Skin of body (tissue), 3 donors: ENCODE measurements at places on chromosomes 13 and 19. TPM values are rescaled to one million over a fixed set of nuclear protein-coding genes. Genes with fewer than 3 reads are reported as not detected.

DNA sequence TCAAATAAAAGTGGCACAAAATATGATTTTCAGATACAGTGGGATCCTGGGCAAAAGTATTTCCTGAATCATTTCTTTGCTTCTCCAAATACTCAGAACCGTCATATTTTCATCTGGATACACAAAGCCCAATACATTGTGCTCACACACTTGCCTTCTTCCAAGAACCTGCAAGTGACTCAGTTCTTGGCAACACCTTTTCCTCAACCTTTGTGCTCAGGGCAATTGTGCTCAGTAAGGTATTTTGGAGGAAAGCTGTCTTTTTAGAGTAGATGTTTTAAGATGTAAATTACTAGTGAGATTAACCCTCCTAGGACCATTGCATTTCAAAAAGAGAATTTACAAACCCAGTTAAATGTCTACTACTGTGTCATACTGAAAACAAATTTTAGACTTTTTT is 233.5 kb downstream of the EFNB2 start:
- DNase-seq = no peak

Gene IGFL3
- 5.9 TPM for total RNA-seq

DNA sequence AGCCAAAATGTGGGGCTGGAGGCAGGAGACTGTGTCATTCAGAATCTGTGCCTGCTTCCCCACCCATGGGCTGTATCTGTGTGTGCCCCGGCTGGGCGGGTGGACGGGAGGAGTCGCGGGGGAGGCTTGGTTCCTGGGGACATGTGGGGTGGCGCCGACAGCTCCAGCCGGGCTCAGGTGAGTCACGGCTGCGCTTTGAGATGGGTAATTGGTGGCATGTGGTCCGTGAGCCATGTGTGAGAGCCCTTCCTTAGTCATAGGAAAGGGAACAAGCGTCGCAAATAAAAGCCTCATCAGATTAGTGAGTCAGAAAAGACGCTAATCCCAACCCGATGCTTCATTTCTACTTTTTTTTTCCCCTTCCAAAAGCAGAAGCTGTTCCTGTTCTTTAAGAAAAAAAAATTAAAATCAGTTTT is 118.6 kb upstream of the ZNF536 start:
- peak; percentile 13 for DNase-seq

DNA sequence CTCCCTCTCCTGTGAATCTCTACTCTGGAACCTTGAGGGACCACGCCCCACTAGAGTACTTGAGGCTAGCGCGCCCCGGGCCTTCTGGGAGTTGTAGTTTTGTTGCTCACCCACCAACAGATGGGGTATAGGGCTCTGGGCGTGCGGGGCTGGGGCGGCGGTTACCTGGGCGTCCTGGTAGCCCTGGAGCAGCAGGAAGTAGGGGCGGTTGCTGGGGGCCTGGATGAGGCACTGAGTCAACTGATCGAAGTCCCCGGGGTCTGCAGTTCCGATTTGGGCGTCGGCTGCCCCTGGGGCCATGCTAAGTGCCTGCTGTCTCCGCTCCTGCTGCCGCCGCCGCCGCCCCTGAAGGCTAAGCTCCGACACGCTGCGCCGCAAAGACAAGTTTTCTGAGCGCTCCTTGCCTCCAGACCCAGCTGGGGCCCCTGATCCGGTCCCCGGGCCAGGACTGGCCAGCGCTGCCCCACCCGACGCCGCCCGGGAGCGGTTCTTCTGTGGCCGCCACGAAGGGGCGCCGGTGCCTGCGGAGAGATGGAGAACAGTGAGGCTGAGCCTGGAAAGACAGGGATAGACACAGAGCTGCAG is 5.3 kb downstream of the RASIP1 start:
- no peak for DNase-seq

Gene SAE1
- 55.8 TPM for total RNA-seq

Gene SERP2
- total RNA-seq = 4.5 TPM

GRCh38 chr13:93927431-93927830 is 552.1 kb downstream of the DCT start:
- no peak for DNase-seq

Gene TJP3
- 1.2 TPM for total RNA-seq

Gene GFY
- not detected for total RNA-seq

DNA sequence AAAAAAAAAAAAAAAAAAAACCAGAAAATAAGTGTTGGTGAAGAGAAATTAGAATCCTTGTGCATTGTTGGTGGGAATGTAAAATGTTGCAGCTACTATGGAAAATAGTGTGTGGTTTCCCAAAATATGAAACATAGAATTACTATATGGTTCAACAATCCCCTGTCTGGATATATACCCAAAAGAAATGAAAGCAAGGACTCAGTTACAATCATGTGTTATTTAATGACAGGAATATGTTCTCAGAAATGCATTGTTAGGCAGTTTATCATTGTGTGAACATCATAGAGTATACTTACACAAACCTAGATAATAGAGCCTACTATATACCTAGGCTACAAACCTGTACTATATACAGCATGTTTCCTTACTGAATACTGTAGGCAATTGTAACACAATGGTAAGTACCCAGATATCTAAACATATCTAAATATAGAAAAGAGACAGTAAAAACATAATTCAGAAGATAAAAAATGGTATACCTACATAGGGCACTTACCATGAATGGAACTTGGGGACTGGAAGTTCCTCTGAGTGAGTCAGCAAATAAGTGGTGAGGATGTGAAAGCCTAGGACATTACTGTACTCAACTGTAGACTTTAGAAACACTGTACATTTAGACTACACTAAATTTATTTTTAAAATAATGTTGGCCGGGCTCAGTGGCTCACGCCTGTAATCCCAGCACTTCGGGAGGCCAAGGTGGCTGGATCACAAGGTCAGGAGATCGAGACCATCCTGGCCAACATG is 25.7 kb upstream of the SLC7A1 start:
- no peak for DNase-seq

GRCh38 chr13:45859705-45860104 is 8.2 kb upstream of the SIAH3 start:
- DNase-seq = no peak

Gene A1BG
- total RNA-seq = 5.1 TPM

GRCh38 chr13:73656863-73657262 is 477.3 kb downstream of the KLF12 start:
- DNase-seq = no peak

DNA sequence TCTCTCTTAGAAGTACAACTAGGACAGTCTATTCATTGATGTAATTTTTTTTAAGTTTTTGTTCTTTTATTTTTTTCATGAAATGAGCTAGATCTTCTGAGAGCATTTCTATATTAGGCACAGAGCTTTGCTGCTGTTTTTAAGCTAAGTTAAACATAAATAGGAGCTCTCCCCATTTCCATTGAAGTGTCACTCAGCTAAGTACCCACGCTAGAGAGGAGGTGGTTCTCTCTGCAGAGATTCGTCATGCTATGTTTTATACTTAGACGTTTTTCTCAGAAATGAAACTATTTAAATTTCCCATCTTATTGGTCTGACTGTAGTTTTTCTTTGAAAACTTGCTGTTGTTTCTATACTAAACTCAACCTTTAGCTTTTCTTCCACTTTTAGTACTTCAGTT is 271.5 kb downstream of the PCDH9 start:
- no peak for DNase-seq

Gene PGLYRP1
- 5.3 TPM for total RNA-seq

Gene PTPRH
- total RNA-seq = 0.39 TPM

- no peak for DNase-seq
Observed at GRCh38 chr13:20174656-20175405, 14.0 kb upstream of the GJA3 start.

DNA sequence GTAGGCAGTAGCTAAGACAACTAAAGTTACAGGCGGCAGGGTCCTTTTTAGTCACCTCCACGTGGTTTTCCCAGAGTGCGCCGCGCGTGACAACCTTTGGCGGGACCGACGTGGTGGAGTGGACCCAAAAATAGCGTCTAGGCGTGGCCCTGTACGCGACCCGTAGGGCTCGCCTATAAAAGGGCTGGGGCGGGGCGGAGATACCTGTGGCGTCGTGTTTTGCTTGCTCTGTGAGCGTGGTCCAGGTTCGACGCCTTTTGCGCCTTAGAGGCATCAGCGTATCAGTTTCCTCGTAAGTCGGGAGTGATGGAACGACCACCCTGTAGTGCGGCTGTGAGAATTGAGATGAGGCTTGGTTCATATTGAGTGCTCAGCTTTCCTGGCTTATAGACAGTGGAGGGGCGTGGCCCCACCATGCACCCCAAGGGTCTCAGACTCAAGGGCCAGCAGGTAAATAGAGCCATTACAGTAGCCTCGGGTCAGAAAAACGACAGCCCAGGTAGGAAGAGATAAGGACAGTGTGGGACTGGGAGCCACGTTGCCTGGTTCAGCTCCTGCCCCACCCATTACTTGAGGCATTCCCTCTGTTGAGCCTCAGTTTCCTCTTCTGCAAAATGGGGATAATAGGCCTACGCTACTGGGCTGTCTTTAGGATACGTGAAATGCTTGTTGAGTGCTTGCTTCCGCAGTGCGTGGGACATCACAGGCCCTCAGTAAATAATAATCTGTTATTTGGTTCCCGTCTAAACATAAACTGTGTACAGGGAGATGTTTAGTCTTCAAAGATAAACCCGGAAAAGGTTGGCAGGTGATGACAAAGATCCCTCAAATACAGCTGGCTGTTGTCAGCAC is 693 bp upstream of the TMED1 start:
- DNase-seq = no peak

GRCh38 chr13:75216038-75216437 is 265.9 kb downstream of the TBC1D4 start:
- no peak for DNase-seq

DNA sequence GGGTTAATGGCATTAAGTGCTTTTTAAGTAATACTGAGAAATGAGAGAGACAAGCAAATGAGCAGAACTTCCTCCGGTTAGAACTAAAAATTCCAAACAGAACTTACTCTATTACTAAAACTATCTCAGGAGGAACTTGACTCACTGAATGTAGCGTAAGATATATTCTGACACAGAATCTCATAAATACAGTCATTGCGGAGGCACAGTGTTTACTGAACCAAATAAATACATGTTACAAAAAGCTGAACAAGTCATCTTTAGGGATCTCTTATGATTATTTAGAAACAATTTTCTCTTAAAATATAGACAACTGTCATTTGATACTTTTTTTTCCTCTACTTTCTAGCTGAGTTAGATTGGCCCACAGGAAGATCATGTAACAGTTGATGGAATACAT is 283.1 kb downstream of the KLF12 start:
- DNase-seq = no peak

DNA sequence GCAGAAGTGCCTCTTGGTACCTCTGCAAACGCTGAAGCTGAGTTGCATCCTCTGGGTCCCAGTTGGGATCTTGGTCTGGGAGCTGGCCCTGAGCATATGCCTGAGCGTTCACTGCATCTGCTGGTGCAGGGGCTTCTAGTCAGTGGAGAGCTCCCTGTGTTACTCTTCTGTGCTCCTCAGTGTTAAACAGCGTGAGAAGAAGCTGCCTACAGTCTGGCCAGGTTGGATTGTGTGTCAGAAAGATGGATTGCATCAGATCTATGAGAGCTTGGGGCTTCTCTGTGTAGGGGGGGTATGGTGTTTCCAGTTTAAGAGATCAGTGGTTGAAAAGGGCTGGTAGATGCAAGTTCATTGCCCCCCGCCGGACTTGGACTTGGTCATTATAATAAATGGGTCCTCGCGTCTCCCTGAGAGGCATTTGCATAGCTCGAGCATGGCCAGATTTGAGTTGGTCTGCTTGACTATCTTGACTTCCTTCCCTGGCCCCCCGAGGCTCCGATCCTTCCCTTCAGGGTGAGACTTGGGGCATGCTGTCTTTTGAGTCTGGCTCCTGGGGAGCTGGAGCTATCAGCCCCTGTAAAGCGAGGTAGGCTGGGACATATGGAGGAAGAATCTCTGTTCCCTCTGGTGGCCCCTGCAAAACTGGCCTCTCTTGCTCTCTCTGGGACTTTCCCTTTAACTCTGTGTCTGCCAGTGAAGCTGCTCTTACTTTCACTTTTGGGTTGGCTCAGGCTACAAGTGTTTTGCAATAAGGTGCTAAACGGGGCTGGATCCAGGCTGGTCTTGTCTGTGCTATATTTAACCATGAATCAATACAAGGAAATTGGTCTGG is 52.9 kb downstream of the OR10H4 start:
- peak; percentile 30 for DNase-seq

DNA sequence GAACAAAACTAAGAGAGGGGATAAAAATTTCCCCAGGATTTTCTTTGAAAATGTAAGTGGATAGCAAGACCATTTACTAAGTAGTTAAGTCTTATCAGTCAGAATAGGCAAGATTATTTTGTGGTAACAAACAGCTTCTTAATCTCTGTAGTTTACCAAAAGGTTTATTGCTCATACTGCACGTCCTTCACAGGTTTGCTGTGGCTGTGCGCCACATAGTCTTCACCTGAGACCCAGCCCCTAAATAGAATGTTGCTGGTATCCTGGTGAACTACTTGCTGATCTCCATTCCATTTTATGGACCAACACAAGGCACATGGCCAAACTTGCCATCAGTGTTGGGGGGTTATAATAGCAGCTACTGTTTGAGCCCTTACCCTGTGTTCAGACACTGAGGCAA is 44.6 kb downstream of the FNDC3A start:
- DNase-seq = no peak
